Esophagus (tissue), 2 donors: ENCODE measurements at places on chromosomes 3 and 15. TPM values are rescaled to one million over a fixed set of nuclear protein-coding genes. Genes with fewer than 3 reads are reported as not detected.

Gene NUP210
- polyA plus RNA-seq: 5.9 TPM

Gene COLQ
- 0.47 TPM for polyA plus RNA-seq

Gene MORC1
- not detected for polyA plus RNA-seq

Gene KBTBD12
- 0.13 TPM for polyA plus RNA-seq

Gene RPS27L
- 55.1 TPM for polyA plus RNA-seq

Gene MST1R
- 23.6 TPM for polyA plus RNA-seq

Gene CSTA
- 12,533 TPM for polyA plus RNA-seq

Gene RFTN1
- 3.7 TPM for polyA plus RNA-seq

Gene PDZRN3
- polyA plus RNA-seq: 17.2 TPM

Gene NR1I2
- 0.02 TPM for polyA plus RNA-seq

Gene RETNLB
- not detected for polyA plus RNA-seq

Gene RBM6
- polyA plus RNA-seq: 36.5 TPM

Gene B2M
- polyA plus RNA-seq: 1,202 TPM

Gene ARHGEF26
- polyA plus RNA-seq: 7.1 TPM

Gene SLITRK3
- polyA plus RNA-seq: 0.14 TPM

Gene SENP7
- polyA plus RNA-seq: 4.2 TPM

Gene IL17RD
- polyA plus RNA-seq: 0.69 TPM

Gene AP3B2
- polyA plus RNA-seq: 1.1 TPM

Gene CFAP91
- polyA plus RNA-seq: 0.45 TPM

Gene DLEC1
- polyA plus RNA-seq: 0.16 TPM

Gene EXD1
- polyA plus RNA-seq: not detected

Gene KLF15
- 8.2 TPM for polyA plus RNA-seq

Gene ARNT2
- 0.94 TPM for polyA plus RNA-seq

Gene CCR3
- not detected for polyA plus RNA-seq
